Kidney capillary endothelial cell (primary cell): ENCODE measurements at places on chromosomes 12 and 14.

DNA sequence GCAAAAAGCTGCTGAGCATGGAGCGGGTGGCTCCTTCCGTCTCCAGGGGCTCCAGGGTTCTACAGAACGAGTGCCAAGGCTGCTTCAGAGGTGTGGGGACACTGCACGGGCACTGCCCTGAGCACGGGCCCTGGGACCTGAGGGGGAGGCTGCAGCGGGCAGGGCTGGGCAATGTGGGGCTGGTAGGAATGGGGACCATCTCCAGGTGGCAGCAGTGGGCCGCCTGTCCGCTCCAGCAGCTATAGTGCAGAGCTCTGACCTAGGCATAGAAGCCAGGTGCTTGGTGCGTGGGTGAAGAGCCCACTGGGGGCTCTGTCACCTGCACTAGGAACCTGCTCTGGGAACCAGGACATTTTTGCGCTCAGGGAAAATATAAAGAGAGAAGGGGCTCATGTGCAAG is 22.3 kb downstream of the HDAC7 start:
- DNase-seq, result no peak

GRCh38 chr12:11067514-11067913 is 5.4 kb upstream of the TAS2R46 start:
- no peak for DNase-seq

GRCh38 chr12:62301799-62302133 is 41.6 kb downstream of the USP15 start:
- DNase-seq, result no peak

GRCh38 chr12:113285679-113286610 is 49.0 kb downstream of the SLC8B1 start:
- no peak for DNase-seq

- DNase-seq, result no peak
Measured at GRCh38 chr14:68797121-68797670, 4.3 kb upstream of the ZFP36L1 start.

GRCh38 chr12:20280515-20280914 is 87.8 kb upstream of the PDE3A start:
- no peak for DNase-seq

GRCh38 chr14:100434911-100435438 is 111.8 kb downstream of the SLC25A47 start:
- DNase-seq, result no peak

- no peak for DNase-seq
Measured at GRCh38 chr12:119592232-119592631, 1.3 kb upstream of the TMEM233 start.

GRCh38 chr12:94254270-94254669 is 105.9 kb downstream of the PLXNC1 start:
- DNase-seq, result no peak

GRCh38 chr14:35222872-35223466 is 69.2 kb upstream of the PSMA6 start:
- DNase-seq, result no peak

GRCh38 chr14:54699735-54700134 is 132.8 kb downstream of the SAMD4A start:
- DNase-seq, result no peak

GRCh38 chr14:73221945-73222344 is 15.4 kb upstream of the PAPLN start:
- peak; percentile 52 for DNase-seq

DNA sequence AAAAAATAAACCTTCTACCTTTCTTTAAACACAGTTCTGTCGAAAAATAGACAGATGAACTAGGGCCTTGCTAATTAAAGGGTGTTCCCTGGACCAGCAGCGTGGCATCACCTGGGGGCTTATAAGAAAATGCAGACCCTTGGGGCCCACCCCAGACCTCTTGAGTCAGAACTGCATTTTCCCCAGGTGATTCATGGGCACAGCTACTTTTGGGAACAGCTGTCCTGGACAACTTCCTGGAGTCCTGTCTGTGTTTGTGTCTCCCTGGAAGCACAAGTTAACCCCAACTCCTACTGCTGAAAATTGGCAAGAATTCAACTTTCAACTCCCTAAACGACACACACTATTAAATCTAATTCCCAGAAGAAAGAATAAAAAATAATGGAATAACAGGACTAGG is 17.8 kb downstream of the FBLN5 start:
- DNase-seq, result no peak

- DNase-seq, result no peak
Measured at GRCh38 chr12:12819752-12820311, 6.7 kb downstream of the DDX47 start.

DNA sequence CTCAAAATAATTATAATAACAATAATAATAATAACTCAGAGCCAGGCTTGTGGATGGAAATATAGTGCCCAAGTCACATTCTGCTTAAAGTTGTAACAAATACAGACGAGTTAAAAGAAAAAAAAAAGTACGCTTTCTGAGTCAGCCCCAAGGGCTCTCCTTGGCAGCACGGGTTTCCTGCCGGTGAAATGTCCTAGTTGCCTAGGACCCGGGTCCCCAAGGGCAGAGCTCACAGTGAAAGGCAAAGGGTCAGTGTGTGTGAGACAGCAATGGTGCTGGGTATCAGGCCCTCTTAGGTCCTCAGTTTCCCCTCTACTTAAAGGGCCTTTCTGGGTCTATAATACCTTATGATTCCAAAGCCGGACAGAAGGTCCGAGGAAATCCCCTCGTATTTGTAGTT is 96.3 kb upstream of the CLMN start:
- no peak for DNase-seq

DNA sequence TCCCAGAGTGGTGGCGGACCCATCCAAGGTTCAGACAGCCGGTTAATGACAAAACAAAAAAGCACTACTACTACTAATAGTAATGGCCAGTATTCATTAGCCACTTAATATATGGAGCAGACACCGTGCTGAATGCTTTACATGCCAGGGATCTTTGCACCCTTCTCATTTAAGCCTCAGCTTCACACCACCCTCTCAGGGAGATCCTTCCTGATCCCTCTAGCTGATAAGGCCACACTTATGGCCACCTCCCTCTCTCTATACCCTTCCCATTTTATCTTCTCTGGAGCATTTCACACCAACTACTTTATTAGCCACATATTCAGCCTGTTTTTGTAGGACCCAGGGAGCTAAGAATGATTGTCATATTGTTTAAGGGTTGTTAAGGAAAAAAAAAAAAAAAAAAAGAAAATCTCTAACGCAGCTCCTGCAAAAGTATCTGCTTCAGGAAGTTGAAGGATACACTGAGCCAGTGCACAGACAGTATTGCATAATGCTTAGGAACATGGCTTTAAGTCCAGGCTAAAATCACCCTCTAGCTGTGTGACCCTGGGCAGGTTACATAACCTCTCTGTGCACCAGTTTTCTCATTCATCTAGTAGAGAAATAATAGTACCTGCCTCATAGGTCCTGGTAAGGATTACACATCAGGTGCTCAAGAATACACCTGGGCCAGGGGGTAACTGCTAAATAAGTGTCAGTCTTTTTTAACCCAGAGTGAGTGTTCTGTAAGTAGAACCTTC is 29.4 kb downstream of the NUAK1 start:
- DNase-seq, result no peak

GRCh38 chr12:82866946-82867345 is 180.2 kb downstream of the TMTC2 start:
- no peak for DNase-seq

DNA sequence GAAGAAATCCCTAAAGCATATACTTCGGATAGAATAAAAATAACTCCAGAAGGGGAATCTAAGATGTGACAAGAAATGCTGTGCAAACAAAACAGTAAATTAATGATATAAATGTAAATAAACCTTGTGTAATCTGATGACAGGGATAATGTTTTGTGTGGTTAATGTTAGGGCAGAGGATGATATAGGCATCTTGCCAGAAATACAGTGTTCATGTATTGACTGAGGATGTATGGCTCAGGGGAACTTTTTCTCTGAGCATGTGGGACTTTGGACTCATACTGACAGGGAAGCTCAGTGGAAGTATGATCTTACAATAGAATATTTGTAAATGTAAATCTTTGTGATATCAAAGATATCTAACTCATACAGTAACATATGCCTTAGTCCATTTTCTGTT is 420.2 kb downstream of the TMTC2 start:
- DNase-seq, result no peak

- peak; percentile 67 for DNase-seq
Measured at GRCh38 chr12:107402041-107403022, 283.3 kb upstream of the PWP1 start.

GRCh38 chr12:68253504-68253903 is at the start of gene IL22:
Gene IL22 (minus strand): TSS chr12:68253604. CDS start chr12:68253448, 156 bp downstream.
- no peak for DNase-seq

DNA sequence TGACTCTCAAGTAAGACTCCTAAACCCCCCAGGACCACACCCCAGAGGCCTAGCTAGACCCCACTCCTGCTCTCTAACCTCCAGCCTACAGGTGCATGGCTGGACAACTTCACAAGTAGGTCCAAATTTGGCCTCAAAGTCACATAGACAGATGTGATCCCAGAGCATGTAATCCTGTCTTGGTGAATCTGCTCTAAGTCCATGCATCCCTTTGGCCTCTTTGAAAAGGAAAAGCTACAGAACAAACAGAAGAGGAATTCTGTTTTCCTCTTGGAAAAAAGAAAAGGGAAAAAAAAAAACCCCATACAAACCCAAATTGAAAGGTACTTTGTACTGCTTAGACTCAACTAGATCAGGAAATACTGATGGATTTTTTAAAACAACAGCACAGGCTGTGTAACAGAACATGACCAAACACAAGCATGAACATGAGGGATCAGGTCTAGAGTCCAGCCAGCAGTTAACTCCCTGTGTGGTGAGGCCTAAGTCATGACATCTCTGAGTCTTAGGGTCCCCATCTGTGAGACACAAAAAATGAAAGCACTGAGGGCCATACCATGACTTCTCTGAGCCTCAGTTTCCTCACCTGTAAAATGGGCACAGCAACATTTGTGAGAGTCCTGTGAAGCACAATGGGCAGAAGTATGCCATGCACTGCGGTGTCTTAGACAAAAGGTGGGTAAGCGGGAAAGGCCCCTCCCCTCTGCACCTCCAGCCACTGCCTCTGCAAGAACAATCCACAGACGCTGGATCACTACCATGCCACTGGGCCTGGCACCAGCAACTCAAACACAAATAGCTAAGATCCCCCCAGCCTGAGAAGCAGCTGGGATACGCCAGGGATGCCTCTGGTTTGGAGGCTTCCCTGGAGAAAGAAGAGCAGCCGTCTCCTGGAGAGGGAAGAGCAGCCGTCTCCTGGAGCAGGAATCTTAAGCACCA is 9.9 kb downstream of the PITPNM2 start:
- DNase-seq, result no peak

DNA sequence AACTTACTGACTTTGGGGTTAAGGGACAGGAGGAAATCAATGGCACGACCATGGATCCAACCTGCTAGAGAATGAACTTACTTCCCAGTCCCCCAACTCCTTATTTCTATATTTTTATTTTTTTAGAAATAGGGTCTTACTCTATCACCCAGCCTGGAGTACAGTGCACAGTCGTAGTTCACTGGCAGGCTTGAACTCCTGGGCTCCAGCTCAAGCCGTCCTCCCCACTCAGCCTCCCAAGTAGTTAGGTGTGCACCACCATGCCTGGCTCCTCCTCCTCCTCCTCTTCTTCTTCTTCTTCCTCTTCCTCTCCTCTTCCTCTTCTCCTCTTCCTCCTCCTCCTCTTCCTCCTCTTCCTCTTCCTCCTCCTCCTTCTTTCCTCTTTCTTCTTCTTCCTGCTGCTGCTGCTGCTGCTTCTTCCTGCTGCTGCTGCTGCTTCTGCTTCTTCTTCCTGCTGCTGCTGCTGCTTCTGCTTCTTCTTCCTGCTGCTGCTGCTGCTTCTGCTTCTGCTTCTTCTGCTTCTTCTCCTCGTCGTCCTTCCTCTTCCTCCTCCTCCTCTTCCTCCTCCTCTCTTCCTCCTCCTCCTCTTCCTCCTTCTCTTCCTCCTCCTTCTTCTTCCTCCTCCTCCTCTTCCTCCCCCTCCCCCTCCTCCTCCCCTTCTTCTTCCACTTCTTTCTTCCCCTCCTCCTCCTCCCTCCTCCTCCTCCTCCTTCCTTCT is 390.1 kb upstream of the RGS6 start:
- no peak for DNase-seq

- no peak for DNase-seq
Measured at GRCh38 chr12:50049254-50050118, 7.9 kb upstream of the ASIC1 start.

DNA sequence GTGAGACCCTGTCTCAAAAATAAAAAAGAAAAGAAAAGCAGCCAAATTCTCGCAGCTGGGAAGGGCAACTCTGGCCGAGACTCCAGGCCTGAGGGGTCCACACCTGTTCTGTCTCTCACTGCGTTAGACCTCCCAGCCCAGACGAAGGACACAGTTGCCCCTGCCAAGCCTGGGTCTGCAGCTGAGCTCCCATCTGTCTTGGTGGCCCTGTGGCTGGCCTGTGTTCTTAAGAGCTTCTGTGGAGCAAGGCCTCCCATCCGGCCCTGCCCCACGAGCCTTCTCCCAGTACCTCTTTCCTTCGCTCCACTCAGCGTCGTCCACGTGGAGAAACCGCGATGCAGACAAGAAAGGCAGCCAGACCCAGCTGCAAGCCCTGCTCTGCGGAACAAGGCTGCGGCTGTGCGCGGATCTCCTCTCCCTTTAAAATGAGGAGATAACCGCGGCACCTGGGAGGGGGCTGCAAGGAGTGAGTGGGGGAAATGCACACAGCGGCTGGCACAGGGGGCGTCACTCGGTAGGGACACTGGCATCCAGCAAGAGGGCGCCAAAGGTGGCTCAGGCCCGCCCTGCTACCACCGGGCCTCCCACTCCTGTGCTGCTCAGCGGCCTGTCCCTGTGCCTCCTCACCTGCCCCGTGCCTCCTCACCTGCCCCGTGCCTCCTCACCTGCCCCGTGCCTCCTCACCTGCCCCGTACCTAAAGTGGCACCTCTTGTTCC is 42.4 kb downstream of the LRRC74A start:
- DNase-seq, result no peak

DNA sequence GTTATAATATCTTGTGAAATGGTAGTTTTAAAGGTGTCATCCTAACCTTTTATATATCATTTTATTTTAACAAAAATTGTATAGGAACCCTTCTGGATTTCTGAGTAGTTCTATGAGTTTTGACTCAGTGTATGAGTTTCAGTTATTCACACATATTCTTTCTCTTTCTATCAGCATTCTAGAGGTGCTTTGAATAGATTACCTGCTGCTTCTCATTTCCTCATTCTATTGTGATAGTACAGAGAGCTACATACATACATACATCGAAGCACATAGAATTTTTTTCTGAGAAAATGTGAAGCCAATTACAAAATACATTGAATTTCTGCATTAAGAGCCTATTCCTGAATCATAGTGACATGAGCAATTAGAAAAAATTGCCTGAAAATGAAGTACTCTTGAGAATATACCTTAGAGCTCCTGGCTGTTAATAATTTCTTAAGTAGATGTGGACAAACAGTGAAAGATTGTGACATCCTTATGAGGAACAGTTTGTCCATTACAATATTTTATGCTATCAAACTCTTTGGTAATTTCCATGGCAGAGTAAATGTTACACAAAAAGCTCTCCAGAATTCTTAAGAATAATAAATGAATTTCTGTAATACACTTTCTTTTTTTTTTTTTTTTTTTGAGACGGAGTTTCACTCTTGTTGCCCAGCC is 556.6 kb downstream of the TRHDE start:
- DNase-seq, result no peak

- no peak for DNase-seq
Measured at GRCh38 chr12:32558903-32559302, 120.2 kb upstream of the DNM1L start.
